Immature natural killer cell (primary cell): ENCODE measurements at places on chromosomes 12 and 14.

DNA sequence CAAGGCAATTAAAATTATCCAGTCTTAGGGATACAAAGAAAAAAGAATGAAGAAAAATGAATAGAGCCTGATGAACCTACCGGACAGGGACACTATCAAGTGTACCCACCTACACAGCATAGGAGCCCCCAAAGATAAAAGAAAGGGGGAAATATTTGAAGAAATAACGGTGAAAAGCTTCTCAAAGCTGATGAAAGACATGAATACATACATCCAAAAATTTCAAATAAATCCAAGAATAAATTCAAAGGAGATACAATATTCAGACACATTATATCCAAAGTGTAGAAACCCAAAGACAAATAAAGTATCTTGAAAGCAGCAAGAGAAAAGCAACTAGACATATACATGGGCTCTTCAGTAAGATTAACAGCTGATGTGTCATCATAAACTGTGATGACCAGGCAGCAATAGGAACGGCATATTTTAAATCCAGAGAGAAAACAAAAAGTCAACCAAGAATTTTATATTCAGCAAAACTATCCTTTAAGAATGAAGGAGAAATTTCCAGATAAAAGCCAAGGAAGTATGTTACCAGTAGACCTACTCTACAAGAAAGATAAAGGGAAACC is 56.0 kb downstream of the CDK17 start:
- peaks cover 22% of the 10 kb centered on the region for H3K36me3 ChIP-seq
- DNase-seq = no peak
- H3K27me3 ChIP-seq = peaks cover 7% of the 10 kb centered on the region
- H3K4me3 ChIP-seq = peak overlapping the region; percentile 66
- H3K27ac ChIP-seq = peak overlapping the region; percentile 54

DNA sequence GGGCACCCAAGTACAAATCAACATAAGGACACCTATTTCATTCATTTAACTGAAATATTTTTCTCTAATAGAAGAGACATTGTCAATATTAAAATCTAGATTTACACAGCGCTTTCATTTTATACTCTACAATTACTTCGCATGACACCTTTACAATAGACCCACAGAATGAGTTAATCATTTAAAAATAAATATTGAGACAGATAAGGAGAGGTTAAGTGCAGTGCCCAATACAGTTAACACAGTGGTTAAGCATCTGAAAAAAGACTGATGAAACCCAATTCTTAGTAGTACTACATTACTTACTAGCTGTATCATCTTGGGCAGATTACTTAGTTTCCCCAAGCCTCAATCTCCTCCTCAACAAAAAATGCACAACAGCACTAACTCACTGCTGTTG is 116.2 kb downstream of the DENND5B start:
- H3K27me3 ChIP-seq = peaks cover 2% of the 10 kb centered on the region
- H3K4me1 ChIP-seq = no peaks in the 10 kb centered on the region
- no peak overlapping the region for H3K4me3 ChIP-seq
- no peak overlapping the region for H3K27ac ChIP-seq
- DNase-seq = no peak
- H3K36me3 ChIP-seq = no peaks in the 10 kb centered on the region

- no peak overlapping the region for H3K4me3 ChIP-seq
- H3K4me1 ChIP-seq = no peaks in the 10 kb centered on the region
- H3K27ac ChIP-seq = no peak overlapping the region
- no peak for DNase-seq
- peaks cover 3% of the 10 kb centered on the region for H3K27me3 ChIP-seq
- H3K36me3 ChIP-seq = no peaks in the 10 kb centered on the region
Measured at GRCh38 chr14:61620130-61620946, 75.0 kb upstream of the HIF1A start.

DNA sequence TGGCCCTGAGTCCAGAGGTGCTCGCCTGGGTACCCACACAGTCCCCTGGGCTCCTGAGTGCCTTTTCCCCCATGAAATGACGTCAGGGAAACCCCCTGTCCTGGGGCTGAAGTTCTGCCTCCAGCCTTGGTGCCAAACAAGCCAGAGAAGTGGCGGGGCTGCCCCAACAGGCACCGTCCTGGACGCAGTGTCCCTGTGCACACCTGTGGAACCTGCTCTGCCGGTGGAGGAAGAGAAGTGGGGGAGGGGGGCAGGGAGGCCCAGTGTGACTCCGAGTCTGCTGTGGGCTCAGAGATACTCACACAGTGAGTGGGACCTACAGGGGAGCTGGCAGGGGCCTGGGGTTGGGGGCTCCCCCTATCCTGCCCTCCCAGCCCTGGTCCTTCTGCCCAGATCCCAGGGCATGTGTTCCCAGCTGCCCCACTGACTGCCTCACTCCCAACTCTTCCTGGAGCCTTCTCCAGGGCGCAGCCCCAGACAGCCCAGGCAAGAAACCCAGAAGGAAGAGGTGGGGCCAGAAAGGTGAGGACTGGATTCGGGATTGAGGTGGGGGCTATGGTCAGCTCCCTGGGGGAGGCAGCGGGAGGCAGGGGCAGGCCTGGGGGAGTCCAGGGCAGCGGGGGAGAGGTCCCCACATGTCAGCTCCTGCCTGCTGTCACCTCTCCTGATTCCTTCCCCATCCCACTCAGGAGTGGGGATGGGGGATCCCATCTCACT is 24.7 kb downstream of the CCDC85C start:
- DNase-seq = no peak
- peaks cover 2% of the 10 kb centered on the region for H3K27me3 ChIP-seq
- H3K27ac ChIP-seq = no peak overlapping the region
- H3K4me1 ChIP-seq = no peaks in the 10 kb centered on the region
- no peaks in the 10 kb centered on the region for H3K36me3 ChIP-seq

DNA sequence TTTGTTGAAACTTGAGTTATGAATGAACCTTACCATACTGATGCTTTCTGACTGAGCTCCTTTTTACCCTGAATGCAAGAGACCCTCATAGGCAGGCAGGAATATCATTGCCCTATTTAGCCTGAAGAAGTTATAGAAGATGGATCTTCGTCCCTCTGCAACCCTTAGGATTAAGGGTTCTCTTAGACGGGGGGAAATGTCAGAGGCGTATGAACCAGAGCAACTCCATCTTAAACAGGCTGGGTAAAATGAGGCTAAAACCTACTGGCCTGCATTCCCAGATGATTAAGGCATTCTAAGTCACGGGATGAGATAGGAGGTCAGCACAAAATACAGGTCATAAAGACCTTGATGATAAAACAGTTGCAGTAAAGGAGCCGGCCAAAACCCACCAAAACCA is 7.5 kb downstream of the ATF1 start:
- peaks cover 38% of the 10 kb centered on the region for H3K4me1 ChIP-seq
- H3K27me3 ChIP-seq = no peaks in the 10 kb centered on the region
- no peak overlapping the region for H3K27ac ChIP-seq
- no peak for DNase-seq
- H3K36me3 ChIP-seq = peaks cover 4% of the 10 kb centered on the region

DNA sequence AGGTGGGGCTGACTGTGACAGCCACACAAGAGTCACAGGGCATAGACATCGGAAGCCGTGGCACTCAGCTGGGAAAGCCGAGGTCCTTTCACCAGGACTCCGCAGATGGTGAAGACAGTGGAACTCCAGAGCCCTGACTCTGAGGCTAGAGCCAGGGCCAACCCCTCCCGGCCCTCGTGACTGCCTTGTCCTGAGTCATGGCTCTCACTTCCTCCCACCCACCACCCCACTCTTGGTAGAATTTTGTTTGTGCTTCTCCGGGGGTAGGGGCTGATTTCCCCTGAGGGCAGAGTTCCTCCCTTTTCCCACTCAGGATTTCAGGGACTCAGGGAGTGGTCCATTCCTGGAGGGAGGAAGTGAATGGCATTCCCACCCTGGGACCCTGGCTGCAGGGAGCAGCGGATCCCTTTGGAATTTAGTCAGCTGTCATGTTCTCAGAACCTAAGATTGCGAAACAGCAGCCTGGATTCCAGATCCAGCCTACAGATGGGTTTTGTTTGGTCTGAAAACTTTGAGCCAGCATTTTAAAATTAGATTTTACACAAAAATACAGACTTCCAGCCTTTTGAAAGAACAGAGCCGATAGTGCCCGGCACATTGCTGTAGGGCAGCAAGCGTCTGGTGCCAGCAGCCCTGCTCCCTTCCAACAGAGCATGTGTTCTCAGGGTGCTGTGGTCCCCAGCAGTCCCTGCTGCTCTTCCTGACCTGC is 50.7 kb downstream of the TPCN1 start:
- H3K36me3 ChIP-seq = no peaks in the 10 kb centered on the region
- no peaks in the 10 kb centered on the region for H3K4me1 ChIP-seq
- no peak overlapping the region for H3K27ac ChIP-seq
- no peaks in the 10 kb centered on the region for H3K27me3 ChIP-seq

- H3K4me3 ChIP-seq = no peak overlapping the region
- DNase-seq = no peak
- H3K27ac ChIP-seq = no peak overlapping the region
- H3K4me1 ChIP-seq = peaks cover 13% of the 10 kb centered on the region
Measured at GRCh38 chr12:103839103-103839502, 1.9 kb downstream of the NT5DC3 start.

DNA sequence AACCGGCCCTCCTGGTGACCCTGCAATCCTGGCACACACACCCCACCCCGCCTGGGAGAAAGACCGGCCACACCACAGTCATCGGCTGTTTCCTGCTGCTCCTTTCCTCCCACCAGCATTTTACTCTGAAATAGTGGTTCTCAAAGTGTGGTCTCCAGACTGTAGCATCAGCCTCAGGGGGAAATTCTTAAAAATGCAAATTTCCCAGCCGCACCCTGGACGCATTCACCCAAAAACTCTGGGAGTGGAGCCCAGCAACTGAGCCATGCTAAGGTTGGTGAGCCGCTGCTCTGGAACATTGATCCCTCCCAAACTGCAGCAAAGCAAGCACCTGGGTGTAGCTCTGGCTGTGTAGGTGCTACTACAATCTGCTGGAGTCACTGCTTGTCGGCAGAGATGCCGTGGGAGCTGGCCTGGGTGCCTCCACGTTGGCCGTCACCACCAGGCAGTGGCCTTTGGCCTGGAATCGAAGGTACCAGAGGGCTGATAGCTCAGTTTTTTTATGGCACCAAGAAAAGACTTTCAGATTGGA is 38.4 kb upstream of the BCL2L14 start:
- DNase-seq = no peak
- no peaks in the 10 kb centered on the region for H3K36me3 ChIP-seq
- H3K27me3 ChIP-seq = peaks cover 3% of the 10 kb centered on the region
- H3K27ac ChIP-seq = no peak overlapping the region
- peaks cover 18% of the 10 kb centered on the region for H3K4me1 ChIP-seq

GRCh38 chr12:27859648-27860047 is 79.6 kb upstream of the MANSC4 start:
- no peaks in the 10 kb centered on the region for H3K27me3 ChIP-seq
- H3K4me1 ChIP-seq = no peaks in the 10 kb centered on the region
- H3K4me3 ChIP-seq = no peak overlapping the region
- no peaks in the 10 kb centered on the region for H3K36me3 ChIP-seq

DNA sequence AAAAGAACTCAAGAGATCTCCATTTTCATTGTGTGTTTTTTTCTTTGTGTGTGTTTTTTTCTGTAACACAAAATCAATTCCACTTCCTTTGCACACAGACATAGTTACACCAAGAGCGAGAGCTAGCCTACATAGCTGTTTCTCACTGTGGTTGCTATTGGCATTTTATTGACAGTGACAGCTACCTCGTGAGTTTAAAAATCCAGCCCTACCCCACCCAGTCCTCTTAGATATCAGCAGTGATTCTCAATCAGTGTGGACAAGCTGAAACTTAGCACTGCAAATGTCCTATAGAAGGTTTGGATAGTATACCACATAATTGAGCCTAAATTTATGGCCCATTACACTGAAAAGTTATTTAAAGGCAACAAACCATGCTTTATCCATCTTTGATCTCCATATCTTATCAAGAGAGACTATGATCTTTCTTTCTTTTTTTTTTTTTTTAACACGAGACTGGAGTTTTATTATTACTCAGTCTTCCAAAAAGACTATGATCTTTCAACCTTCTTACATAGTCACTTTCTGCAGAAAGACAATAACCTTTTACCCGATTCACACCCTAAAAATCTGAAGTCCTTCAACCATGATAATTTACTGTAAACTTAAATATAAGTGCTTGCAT is 46.8 kb downstream of the ATP2B1 start:
- peak overlapping the region; percentile 22 for H3K4me3 ChIP-seq
- peak; percentile 3 for DNase-seq
- H3K36me3 ChIP-seq = no peaks in the 10 kb centered on the region

- no peak overlapping the region for H3K4me3 ChIP-seq
- peaks cover 4% of the 10 kb centered on the region for H3K27me3 ChIP-seq
- no peak overlapping the region for H3K27ac ChIP-seq
Measured at GRCh38 chr12:94242901-94243300, 94.5 kb downstream of the PLXNC1 start.

DNA sequence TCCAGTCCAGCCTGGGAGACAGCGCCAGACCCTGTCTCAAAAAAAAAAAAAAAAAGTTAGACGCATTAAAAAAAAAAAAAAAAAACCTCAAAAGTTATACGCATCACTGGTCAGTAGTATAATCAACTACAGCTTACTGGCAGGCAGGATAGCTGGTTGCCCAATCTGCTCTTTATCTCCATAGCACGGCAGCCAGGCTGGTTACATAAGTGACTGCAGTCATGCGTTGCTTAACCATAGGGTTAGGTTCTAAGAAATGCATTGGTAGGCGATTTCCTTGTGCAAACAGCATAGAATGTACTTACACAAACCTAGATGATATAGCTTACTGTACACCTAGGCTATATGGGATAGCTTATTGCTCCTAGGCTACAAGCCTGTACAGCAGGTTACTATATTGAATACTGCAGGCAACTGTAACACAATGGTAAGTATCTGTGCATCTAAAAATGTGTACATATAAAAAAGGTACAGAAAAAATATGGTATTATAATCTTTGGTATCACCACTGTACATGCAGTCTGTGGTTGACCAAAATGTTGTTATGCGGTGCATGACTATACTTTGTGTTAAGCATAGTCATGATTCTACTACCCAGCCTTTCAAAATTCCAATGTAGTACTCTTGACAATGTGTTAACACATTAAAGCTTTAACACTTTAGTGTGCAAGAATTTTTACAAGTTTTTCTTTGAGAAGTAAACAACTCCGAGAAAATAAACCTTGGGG is 8.1 kb downstream of the L2HGDH start:
- H3K27me3 ChIP-seq = no peaks in the 10 kb centered on the region
- H3K4me1 ChIP-seq = no peaks in the 10 kb centered on the region
- no peak overlapping the region for H3K27ac ChIP-seq
- no peaks in the 10 kb centered on the region for H3K36me3 ChIP-seq
- H3K4me3 ChIP-seq = no peak overlapping the region
- no peak for DNase-seq

GRCh38 chr14:89616852-89617341 is 199.9 kb upstream of the FOXN3 start:
- H3K27me3 ChIP-seq = peaks cover 7% of the 10 kb centered on the region
- H3K27ac ChIP-seq = peak overlapping the region; percentile 92
- peak overlapping the region; percentile 96 for H3K4me3 ChIP-seq
- peaks cover 72% of the 10 kb centered on the region for H3K4me1 ChIP-seq
- DNase-seq = peak; percentile 87
- H3K36me3 ChIP-seq = no peaks in the 10 kb centered on the region
